ENCODE measurements at places on chromosomes 6 and 20.
A peak's percentile ranks its signal among the peaks of the same experiment; 100 is the strongest.

- peak; percentile 69 for DNase-seq
Observed at GRCh38 chr20:4956200-4956810, 45.0 kb downstream of the SLC23A2 start.

GRCh38 chr6:87851674-87852299, 149.8 kb upstream of the AKIRIN2 start:
- no peak for DNase-seq

DNA sequence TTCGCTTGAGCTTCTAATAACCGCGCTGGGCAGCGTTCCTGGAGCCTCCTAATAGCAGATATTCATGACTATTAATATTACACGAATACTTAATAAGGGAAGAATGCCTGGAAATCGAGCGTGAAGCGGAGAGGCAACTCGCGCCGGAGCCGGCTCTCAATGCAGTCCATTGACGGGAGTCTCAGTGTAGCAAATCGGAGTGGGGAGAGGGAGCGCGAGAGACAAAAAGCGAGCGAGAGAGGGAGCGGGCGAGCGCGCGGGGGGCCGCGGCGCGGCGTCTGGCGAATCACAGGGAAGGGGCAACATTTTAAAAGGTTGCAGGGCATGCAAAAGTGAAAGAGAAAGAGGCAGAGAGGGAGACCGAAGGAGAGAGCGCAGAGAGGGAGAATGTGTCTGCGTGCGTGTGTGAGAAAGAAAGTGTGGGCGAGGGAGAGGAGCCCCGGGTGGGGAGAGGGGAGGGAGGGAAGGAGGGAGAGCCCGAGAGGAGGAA, 2.9 kb downstream of the TFAP2A start:
- DNase-seq = peak; percentile 66

DNA sequence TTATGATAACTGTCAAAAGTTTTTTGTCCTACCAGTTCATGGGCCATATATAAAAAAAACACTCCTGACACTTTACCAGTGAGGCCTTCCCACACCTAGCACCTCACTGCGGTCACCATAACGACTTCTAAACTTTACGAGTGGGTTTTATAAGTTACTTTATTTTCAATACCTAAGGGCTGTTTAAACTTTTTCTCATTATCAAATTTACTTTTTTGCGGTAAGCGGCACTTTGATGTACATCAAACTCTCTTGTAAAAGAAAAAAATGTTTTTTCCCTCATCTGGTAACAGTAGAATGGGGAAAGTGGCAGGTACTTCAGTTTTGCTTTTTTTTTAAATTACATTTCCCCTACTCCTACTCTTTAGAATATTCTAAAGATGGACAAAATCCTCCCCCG, 36.2 kb downstream of the FYN start:
- DNase-seq = no peak

- DNase-seq = no peak
Observed at GRCh38 chr6:156595476-156595875, 181.7 kb upstream of the ARID1B start.

- no peak for DNase-seq
Observed at GRCh38 chr6:166584155-166584554, 2.3 kb downstream of the RAMACL start.

DNA sequence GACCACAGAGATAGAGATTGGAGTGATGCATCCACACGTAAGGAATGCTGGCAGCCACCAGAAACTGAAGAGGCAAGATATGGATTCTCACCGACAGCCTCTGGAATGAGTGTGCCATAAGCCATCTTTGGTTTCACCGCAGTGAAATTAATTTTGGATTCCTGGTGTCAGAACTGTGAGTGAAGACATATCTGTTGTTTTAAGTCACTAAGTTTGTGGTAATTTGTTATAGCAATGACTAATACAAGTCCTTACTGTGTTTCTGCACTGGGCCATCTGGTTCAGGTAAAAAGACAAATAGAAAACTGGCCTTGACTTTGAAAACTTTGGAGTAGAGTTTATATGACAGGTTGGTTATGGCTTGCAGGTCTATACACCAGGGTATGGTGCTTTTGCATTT, 261.9 kb downstream of the PHF3 start:
- peak; percentile 17 for DNase-seq

DNA sequence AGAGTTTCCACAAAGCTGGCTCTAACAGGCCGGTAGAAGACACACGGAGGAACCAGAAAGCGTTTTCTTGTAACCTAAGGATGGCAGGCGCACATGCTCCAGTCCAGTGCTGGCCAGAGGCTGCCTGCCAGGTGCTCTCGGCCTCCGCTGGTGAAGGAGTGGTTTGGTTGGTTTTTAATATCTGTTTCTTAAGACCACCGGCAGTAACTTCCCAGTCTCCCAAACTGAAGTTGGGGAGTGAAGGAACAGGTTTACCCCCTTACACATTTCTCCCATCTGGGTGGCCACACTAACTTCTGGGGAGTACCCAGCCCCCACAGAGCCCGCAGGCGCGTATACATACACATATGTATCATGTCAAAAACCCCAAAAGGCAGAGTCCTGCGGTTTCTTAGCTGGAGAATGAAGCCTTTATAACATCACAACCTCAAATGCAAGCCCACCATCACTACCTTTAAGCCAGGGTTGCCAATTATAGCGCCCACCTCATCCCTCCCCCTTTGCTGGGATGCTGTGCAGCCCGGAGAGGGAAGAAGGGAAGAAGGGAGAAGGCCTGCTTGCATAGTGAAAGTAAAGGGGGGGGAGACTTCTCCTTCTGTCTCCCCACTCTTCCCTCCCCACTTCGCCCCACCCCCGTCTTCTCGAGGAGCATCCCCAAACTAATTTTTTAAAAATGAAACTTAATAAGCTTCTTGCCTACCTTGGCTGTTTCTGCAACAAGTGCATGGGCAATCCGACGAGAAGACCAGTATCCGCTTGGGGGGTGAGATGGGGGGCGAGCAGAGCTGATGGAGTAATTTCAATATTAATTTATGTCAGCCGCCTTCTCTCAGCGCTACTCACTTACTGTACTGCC, 1.0 kb downstream of the TRERF1 start:
- peak; percentile 45 for DNase-seq

GRCh38 chr6:125217369-125217768, 63.8 kb downstream of the TPD52L1 start:
- no peak for DNase-seq

DNA sequence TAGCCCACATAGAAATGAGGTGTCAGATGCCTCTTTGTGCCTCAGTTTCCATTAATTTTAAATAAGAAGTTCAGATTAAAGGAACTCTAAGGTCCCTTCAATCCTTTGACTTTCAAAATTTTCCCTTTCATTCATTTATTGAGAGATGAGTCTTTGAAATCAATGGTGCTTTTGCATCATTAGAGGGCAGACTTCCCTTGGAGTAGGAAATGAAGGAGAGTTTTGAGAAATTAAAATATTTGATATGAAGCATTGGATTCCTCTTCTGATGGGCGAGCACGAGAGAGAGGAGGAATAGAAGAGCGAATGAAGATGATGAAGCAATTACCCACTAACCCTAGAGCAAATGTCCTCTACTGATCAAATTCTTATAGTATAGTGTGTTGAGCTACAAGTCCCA, 105.7 kb downstream of the EDN1 start:
- peak; percentile 34 for DNase-seq

- no peak for DNase-seq
Observed at GRCh38 chr6:148830614-148831013, 83.8 kb downstream of the UST start.

DNA sequence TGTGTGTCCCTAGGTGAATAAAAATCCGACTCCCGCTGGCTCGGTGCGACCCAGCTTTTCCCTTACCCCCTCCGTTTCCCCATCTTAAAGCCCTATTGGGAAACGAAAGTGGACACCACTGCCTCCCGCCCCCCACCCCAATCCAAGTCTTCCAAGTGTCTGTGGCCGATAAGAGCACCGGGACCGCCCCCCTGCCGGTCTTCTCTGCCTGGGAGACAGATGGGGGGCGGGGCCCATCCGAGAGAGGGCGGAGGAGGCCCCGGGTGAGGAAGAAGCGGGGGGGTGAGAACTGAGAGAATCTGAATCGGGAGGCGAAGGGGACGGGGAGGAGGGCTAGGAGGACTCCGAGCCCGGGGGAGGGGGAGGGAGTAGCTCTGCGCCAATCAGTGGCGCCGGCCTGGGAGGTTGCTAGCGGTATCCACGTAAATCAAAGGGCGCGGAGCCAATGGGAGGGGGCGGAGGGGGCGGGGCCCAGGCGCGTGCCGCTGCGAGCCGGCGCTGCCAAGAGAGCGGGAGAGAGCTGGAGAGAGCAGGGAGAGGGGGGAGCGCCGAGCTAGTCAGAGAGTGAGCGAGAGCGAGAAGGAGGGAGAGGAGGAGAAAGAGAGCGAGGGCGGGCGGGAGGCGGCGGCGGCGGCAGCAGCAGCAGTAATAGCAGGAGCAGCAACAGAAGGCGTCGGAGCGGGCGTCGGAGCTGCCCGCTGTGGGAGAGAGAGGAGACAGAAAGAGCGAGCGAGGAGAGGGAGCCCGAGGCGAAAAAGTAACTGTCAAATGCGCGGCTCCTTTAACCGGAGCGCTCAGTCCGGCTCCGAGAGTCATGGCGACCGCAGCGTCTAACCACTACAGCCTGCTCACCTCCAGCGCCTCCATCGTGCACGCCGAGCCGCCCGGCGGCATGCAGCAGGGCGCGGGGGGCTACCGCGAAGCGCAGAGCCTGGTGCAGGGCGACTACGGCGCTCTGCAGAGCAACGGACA, at the start of gene POU3F2:
POU3F2 (plus strand) TSS at position 515 of the 972 bp plus-strand sequence; CDS start at position 815, 300 bp downstream.
- peak; percentile 73 for DNase-seq

GRCh38 chr6:156347246-156347645, 429.9 kb upstream of the ARID1B start:
- DNase-seq = no peak

GRCh38 chr6:108254433-108255410, 6.1 kb downstream of the SNX3 start:
- DNase-seq = no peak

DNA sequence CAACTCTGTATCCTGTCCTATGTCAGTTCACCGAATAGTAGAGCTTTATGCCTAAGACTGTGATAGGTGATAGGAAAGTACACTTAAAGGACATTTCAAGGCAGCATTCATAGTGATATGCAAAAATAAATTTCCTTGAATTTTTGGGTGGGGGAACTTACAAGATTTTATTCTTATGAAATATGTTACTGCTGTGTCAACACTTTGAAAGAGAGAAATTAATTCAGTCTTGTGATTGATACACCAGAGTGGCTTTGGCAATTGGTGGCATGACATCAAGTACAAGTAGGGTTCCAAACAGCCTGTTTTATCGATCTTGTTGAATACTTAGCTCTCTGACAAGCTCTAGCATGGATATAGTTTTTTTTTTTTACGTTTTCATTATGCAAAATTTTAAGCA, 72.3 kb downstream of the QKI start:
- no peak for DNase-seq

GRCh38 chr6:35452183-35453090, at the start of gene FANCE:
TSS of gene FANCE (plus strand) at chr6:35452338. CDS start at chr6:35452546, 208 bp downstream.
- peak; percentile 99 for DNase-seq

All from AG20443 (cell line).